Thymus (tissue), 14 donors: ENCODE measurements at places on chromosomes 6 and 20. TPM values are rescaled to one million over a fixed set of nuclear protein-coding genes. Genes with fewer than 3 reads are reported as not detected.

The STMN3 gene
- polyA plus RNA-seq = 77.9 TPM

The FERMT1 gene
- polyA plus RNA-seq = 5.8 TPM

The LY6G6D gene
- not detected for polyA plus RNA-seq

The CD109 gene
- 1.5 TPM for polyA plus RNA-seq

The ADRM1 gene
- polyA plus RNA-seq = 71.5 TPM

The CPXM1 gene
- 14.1 TPM for polyA plus RNA-seq

The SLC17A9 gene
- polyA plus RNA-seq = 10.0 TPM

The SERAC1 gene
- 5.6 TPM for polyA plus RNA-seq

The MEP1A gene
- polyA plus RNA-seq = 0.71 TPM

The CST4 gene
- 9.9 TPM for polyA plus RNA-seq

The FAM83B gene
- 2.0 TPM for polyA plus RNA-seq

The RIN2 gene
- 9.2 TPM for polyA plus RNA-seq

The BPIFB4 gene
- polyA plus RNA-seq = 0.64 TPM

The PABPC1L gene
- polyA plus RNA-seq = 131 TPM

The MACROD2 gene
- polyA plus RNA-seq = 4.2 TPM
